Activated T-helper 2 cell treated with anti-CD3 and anti-CD28 coated beads, Interferon-gamma antibody, Interleukin-2, Interleukin-4, amounts not matched to agents 10 μg/mL and 5 μg/mL and 100 μg/mL, durations not matched to agents 14 hours and 24 hours and 36 hours (primary cell): ENCODE measurements at places on chromosomes 11 and 22. TPM values are rescaled to one million over a fixed set of nuclear protein-coding genes. Genes with fewer than 3 reads are reported as not detected.

- no peak for DNase-seq
Measured at GRCh38 chr11:111913997-111914396, 1.5 kb downstream of the HSPB2 start.

- DNase-seq = no peak
Measured at GRCh38 chr22:34105461-34106062, 185.3 kb upstream of the LARGE1 start.

GRCh38 chr11:104692751-104693150 lies 205.5 kb downstream of the CASP12 start:
- DNase-seq = no peak

GRCh38 chr22:40418366-40419201 lies 48.2 kb downstream of the SGSM3 start:
- no peak for DNase-seq

Gene POTEH
- total RNA-seq = not detected in 2 replicates
